ENCODE measurements at places on chromosomes 2 and 18. TPM values are rescaled to one million over a fixed set of nuclear protein-coding genes. Genes with fewer than 3 reads are reported as not detected.

Gene CERKL
- under 0.01 TPM for total RNA-seq

Gene ZNF513
- 17.0 TPM for total RNA-seq

Gene RSAD2
- total RNA-seq = 17.2 TPM

DNA sequence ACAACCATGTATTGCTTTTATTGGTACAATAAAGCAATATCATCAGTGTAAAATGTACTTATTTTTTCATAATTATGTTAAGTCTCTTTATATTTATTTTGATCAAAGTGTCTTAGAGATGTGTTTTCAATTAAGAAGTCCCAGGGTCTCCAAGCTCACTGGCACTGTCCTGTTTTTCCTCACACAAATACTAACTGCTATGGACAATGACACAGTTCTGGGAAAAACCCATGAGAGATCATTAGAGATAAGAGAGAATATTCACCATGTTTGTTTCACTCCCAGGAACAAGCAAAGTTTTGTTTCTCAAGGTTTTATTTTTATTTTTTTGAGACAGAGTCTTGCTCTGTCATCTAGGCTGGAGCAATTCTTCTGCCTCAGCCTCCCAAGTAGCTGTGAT is 38.7 kb downstream of the E2F6 start:
- no peak for DNase-seq

DNA sequence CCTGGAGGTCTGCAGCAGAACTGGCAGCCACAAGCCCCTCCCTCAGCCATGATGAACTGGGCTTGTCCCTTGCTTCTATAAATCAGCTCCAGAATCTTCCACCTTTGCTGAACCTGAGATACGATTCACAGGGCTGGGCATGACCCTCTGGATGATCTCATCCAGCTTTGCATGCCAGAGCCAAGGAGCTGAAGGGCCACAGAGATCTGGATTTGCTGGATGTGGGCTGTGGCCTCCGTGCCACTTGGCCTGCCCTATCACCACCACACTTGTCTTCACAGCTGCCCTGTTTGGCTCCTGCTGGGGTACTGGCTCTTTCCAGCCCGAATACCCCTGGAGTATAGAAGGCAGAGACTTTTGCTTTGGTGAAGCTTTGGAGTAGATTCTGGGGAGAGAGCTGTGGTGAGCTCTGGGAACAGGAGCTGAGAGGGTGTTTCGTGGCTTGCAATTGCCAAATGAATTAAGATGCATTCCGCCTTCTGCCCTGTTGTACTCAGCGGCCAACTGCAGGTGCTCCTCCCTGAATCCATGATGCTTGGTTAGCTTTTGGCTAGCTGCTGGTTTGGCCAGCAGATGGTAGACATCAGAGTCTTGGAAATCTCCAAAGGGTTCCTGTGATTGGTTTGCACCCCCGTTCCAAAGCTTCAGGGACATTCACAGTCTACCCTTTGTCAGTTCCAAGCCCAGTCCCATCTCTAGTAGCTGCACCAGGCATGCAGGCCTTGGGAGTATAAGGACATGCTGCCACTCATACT is 30.9 kb upstream of the GIGYF2 start:
- DNase-seq = no peak

- DNase-seq = no peak
Observed at GRCh38 chr2:205665791-205666190, 16.5 kb upstream of the NRP2 start.

- no peak for DNase-seq
Observed at GRCh38 chr2:158778243-158778642, 16.9 kb upstream of the DAPL1 start.

DNA sequence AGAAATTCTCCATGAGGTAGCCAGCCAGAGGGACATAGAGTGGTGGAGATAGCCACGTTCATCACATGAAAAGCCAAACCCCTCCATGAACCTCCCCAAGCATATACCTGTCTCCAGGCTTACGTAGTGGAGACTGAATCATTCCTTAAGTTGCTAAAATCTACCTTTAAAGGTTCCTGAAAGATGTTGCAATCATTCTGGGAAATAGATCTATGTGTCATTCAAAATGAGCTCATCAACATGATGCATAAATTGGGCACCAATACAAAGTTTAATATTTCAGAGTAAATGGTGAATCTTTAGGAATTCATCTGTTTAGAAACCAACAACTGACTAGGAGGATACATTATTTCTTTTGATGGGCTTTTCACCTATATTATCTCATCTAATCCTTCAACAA is 362.6 kb upstream of the ID2 start:
- no peak for DNase-seq

DNA sequence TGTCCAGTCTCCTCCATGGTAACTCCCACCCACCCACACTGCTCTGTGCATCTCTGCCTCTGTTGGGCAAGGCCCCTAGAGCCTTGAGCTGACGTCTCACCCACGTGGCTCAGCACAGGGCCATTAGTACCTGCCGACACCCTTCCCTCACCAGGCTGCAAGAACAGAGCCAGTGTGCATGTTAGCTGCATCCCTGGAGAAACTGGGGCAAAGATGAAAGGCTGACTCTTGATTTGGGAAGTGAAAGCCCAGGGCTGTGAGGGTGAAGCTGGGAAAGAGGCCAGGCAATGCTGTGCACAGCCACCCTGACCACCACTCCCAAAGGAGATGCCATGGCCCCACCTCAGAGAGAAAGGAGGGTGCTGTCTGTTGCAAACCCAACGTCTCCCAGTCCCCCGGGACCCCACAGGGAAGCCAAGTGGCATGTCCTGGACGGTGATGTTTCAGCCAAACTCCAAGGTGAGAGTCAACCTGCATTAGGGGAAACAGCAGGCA is 20.0 kb upstream of the HPCAL1 start:
- DNase-seq = no peak

All from hematopoietic multipotent progenitor cell (in vitro differentiated cells).